ENCODE measurements at places on chromosomes 1 and 21.

- no peak for DNase-seq
Observed at GRCh38 chr1:157153746-157154145, 15.6 kb upstream of the ETV3 start.

DNA sequence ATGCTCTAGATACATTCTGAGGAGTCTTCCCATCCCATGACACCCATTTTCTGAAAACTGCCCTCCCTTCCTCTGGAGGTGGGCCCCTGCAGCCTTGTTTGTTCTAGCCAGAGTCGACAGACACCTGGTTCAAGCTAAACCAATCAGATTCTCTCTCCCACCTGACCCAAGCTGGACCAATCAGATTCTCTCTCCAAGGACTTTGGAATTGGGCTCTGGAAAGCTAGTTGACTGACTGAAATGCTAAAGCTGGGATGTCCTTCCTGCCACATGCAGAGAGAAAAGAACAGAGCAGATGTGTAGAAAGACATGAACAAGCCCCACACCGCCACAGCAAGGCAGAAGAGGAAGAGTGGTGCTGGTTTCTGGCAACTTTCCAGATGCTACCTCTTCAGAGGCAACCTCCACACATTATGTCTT, 24.6 kb downstream of the ASAP3 start:
- DNase-seq, result no peak

DNA sequence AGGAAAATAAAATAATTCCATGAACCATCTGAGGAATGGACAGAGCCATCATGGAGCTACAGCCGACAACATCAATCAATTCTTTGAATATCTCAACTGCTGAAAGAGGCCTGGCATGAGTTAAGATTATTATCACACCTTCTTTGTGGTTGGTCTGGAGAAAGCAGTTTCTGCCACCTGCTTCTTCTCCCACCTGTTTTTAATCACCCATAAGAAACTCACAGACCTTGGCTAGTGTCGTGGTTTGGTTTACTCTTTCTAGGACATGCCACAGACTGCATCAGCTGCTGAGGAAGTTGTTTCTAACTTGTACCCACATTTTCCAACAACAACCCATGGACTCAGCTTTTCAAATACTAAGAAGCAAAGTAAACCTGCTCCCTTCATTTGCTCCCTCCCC, 65.6 kb downstream of the NTPCR start:
- no peak for DNase-seq

GRCh38 chr1:83815330-83815729, 183.6 kb downstream of the TTLL7 start:
- DNase-seq, result no peak

DNA sequence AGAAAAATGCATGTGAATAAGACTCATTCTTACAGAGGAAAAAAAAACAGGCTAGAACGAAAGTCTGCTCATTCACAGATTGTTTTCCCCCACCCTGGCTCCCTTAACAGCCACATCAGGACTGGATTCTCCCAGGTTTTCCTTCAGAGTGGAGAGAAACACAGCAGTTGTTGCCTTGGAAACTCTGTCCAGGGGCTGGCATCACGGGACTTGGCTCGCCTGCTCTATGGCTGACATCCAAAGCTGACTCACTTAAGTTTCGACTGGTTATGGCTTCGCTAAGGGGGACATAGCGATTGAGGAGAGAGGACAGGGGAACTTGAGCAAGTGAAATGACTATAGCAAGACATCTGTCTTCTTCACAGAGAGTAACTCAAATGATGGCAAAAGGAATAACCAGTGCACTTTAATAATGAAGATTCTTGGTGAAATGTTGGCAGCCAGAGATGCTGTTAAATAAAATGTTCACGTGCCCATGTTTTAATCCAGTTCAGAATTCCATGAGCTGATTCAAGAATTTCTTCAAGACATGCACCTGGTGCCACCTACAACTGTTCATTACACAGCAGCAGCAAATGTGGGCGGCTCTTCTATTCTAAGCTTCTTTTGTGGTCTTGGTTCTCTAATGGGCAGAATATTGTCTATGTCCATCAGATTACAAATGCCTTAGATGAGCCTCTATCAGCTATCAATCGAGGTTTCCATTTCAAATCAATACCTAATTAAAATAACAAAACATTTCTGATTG, 21.8 kb downstream of the MIS18A start:
- peak; percentile 80 for DNase-seq

DNA sequence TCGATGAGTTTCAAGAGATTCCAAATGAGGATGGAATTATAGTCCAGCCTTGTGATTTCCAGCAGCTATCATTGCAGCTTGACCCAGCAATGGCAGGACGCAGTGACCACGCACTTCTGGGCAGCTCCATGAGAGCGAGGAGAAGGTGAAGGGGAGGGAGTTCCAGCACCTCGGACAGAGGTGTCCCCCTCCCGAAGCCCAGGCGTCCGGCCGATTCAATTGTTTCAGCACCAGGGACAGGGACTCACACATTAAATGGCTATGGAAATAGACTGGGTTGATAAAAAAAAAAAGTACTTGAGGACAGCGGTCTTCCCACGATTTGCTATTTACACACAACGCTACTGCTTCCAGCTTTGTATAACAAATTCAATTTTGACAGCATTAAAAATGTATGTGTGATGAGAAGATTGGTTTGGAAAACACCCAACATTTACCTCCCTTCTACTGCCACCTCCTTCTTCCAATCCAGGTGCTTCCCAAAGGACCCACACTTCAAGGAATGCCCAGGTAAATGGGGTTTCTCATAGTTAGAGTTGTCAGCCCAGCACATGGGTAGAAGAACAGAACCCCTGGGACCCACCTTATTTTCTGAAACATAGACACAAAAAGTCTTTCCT, 71.8 kb downstream of the DISP3 start:
- peak; percentile 79 for DNase-seq

DNA sequence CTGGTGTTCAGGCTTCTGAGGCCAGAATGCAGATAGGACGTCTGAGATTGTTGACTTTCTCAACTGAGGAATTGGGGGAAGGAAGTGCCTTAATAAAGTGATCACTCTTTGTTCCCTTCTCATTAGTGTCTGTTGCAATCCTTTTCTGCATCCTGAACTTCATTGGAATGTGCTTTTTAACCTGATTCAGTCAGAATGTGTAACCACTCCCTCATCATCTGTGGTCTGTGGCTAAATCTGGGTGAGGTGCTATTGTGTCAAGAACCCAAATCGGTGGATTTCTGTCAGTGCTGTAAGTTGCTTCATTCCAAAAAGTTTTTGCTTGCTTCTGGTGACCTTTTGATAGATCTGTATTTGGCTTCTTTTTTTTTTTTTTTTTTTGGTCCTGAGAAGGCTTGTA, 38.2 kb downstream of the ARID1A start:
- no peak for DNase-seq

Measured in urinary bladder (tissue), 4 donors.